ENCODE measurements at places on chromosomes 12 and 14. TPM values are rescaled to one million over a fixed set of nuclear protein-coding genes. Genes with fewer than 3 reads are reported as not detected.

The KRT77 gene
- not detected for total RNA-seq

The RPS6KL1 gene
- 8.3 TPM for total RNA-seq

The ACVRL1 gene
- total RNA-seq: under 0.01 TPM

The SMIM41 gene
- under 0.01 TPM for total RNA-seq

The CCDC38 gene
- total RNA-seq: under 0.01 TPM

The TSPAN9 gene
- total RNA-seq: 0.54 TPM

The DDX23 gene
- total RNA-seq: 58.7 TPM

The IGF1 gene
- total RNA-seq: under 0.01 TPM

The KCNC2 gene
- not detected for total RNA-seq

The ABCB9 gene
- total RNA-seq: 9.2 TPM

The ESPL1 gene
- total RNA-seq: 1.3 TPM

The AQP2 gene
- total RNA-seq: under 0.01 TPM

The ABCD2 gene
- total RNA-seq: under 0.01 TPM

Measured in hematopoietic multipotent progenitor cell (in vitro differentiated cells).